Fibroblast of villous mesenchyme (primary cell): ENCODE measurements at places on chromosomes 1 and 21.

DNA sequence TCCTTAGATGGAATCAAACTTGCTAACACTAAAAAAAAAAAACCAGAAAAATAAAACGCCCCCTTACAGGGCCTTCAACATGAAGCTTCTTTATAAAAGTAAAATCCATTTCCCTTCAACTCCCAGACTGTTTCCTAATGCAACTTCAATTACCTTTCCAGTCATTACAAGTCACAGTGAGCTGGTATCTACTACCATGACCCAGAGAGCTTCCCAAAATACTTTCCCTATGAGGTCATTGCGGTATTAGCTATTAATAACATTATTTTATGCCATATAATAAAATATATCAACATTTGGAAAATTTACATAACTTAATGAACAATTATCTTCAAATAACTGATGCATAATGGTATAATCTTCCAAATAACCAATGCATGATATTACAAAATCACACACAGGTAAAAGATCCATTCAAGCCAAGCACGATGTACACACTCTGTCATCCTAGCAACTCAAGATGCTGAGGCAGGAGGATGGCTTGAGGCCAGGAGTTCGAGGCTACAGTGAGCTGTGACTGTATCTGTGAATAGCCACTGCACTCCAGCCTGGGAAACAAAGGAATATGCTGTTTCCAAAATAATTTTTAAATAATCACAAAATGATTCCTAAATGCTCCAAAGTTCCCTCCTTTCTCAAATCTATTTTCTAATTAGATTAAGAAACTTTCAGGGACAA lies 24.1 kb downstream of the EIF4G3 start:
- DNase-seq, result no peak

- DNase-seq, result no peak
Measured at GRCh38 chr1:54609301-54609921, 13.9 kb downstream of the FAM151A start.

DNA sequence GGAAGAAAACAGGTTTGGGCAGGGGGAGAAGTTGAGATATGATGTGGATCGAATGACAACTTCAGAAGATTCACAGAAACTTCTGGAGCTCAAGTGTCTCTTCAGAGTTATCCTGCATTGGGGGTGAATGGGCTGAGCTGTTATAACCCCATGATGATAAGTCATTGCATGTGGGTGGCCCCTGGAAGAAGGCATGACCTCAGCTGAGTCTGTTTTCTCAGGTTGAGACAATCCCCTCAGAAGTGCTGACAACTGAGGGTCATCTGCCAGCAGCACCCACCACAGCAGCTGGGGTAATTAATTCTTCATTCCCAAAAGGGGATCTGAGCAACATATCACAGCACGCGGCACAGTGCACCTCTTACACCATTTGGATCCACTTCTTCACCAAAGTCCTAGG lies 138.6 kb upstream of the CAMK1G start:
- DNase-seq, result no peak

DNA sequence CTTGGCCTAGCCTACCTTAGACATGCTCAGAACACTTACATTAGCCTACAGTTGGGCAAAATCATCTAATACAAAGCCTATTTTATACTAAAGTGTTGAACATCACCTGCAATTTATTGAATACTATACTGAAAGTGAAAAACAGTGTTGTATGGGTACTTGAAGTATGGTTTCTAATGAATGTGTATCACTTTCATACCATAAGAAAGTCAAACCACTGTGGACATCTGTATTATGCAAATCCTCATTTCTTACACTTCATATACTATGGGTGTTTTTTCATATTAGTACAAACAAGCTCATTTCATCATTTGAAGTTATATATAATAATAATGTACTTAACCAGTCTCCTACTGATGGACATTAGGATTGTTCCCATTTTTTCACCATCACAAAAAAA lies 41.2 kb downstream of the TDRD5 start:
- no peak for DNase-seq

GRCh38 chr21:25420831-25421230 lies 186.4 kb downstream of the MRPL39 start:
- no peak for DNase-seq

GRCh38 chr1:241630899-241631298 lies 9.3 kb downstream of the CHML start:
- no peak for DNase-seq

GRCh38 chr1:234969011-234969441 lies 159.6 kb downstream of the TOMM20 start:
- DNase-seq, result peak; percentile 83

DNA sequence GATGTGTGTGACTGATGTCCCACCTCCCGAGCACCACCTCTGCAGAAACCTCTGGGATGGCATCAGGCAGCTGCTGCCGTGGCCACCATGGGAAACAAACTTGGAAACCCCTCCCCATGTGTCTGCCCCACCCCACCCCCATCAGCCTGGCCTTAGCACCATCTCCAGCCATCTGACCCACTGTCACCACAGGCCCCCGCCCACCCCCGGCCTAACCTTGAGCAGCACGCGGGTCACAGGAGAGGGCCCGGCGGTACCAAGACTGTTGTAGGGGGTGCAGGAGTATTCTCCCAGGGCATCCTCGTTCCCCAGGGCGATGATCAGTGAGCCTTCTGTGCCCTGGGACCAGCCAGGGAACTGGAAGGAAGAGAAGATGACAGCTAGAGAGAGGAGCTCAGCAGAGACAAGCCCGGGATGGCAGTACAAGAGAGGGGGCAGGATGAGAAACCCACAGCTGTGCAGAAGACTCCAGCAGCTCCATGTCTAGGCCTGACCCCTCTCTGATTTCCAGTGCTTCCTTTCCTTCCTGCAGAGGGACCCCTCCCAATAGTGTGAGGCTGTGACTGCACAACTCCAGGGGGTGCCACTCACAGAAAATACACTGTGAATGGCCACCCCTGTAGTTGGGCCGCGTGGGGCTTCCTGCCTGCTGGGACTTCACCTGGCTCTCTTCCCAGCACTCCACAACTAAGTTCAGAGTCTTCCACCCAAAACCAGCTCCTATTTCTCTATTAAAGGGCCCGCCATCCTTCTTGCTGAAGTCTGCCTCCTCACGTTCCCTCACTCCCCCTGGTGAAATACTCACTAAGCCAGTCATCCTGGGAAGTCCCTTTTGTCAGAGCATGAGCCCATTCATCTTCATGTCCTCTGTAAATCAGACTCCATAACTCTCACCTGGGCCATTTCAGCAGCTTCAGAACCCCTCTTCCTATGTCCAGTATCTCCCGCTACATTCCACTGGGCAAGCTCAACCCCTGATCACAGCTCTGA lies 7.3 kb upstream of the TAGLN2 start:
- DNase-seq, result no peak

GRCh38 chr1:164633997-164634396 lies 75.0 kb downstream of the PBX1 start:
- no peak for DNase-seq

DNA sequence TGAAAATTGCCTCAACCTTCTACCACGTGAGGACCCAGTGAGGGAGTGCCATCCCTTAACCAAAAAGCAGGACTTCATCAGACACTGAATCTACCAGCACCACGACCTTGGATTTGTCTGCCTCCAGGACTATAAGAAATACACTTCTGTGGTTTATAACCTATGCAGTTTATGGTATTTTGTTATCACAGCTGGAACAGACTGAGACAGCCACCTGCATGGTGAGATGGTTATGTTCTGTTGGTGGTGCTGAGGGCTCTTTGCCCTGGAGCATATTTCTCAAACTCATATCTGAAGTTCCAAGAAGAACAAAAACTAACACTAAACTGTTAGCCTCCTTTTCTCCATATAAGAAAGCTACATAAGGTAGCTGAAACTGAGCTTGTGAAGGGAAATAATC lies 69.8 kb upstream of the RGS18 start:
- DNase-seq, result no peak

GRCh38 chr21:37819372-37819771 lies 96.9 kb downstream of the KCNJ6 start:
- DNase-seq, result no peak

DNA sequence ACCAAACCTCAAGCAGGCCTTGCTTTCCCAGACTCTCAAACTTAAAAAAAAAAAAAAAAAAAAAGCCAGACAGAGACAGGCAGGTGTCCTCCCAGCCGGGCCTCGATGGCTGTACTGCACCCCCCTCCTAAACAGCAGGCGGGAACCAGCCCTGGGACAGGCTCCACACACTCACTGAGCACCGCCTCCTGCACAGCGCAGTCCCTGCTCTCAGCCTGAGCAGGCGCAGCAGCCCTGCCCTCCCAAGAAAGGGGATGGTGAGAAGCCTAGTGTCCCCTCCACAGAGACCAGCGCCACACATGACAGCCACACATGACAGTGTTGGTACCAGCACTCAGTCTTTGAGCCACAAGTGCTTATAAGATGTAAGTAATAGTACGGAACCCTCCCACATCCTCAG lies 11.9 kb downstream of the MX2 start:
- no peak for DNase-seq

GRCh38 chr1:24724345-24725208 lies 20.7 kb upstream of the CLIC4 start:
- peak; percentile 84 for DNase-seq

- no peak for DNase-seq
Measured at GRCh38 chr1:52599236-52599635, 2.9 kb upstream of the GPX7 start.

- DNase-seq, result no peak
Measured at GRCh38 chr21:37005548-37006485, 685 bp upstream of the RIPPLY3 start.

- DNase-seq, result no peak
Measured at GRCh38 chr1:51266791-51267190, 30.7 kb downstream of the RNF11 start.

DNA sequence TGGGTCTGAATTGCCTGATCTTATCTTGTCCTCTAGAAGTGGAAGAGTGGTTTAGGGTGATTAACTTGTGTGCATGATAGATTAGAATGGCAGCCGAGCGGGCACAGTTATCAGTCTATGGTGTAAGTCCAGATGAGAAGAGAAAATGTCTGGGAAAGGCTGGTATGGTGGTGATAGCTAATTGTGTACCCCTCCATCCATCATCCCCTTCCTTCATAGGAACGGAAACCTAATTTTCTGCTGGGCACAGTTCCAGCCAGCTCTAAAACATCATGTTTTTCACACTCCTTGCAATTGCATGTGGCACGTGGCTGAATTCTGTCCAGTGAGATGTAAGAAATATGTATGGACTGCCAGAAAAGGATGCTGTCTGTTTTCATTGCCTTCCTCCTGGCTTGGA lies 40.9 kb upstream of the ZP4 start:
- DNase-seq, result no peak

- no peak for DNase-seq
Measured at GRCh38 chr1:30600258-30600657, 123.1 kb downstream of the MATN1 start.

DNA sequence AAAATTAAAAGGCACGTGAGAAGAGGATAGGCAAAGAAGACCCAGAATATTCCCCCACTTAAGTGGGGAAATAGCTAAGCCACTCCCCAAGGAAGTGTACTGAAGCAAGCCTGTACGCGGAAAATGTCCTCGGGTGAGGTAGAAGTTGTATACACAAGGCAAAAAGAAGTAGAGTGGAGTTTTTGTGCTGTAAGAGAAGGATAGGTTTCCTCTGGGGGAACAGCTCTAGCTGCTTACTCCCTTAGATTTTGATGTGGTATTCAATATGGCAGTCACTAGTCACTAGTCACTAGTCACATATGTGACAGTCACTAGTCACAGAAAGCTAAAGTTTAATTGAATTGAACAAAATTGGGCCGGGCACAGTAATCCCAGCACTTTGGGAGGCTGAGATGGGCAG lies 7.6 kb downstream of the TXNIP start:
- DNase-seq, result no peak

DNA sequence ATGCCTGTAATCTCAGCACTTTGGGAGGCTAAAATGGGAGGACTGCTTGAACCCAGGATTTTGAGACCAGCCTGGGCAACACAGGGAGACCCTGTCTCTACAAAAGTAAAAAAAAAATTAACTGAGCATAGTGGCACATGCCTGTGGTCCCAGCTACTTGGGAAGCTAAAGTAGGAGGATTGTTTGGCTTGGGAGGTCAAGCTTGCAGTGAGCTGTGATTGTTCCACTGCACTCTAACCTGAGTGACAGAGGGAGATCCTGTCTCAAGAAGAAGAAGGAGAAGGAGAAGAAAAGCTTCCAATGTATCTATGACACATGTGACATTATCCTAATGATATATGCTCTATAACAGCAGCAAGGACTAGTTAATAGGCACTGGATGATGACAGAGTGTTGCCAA lies 20.1 kb upstream of the ARHGAP29 start:
- DNase-seq, result no peak

DNA sequence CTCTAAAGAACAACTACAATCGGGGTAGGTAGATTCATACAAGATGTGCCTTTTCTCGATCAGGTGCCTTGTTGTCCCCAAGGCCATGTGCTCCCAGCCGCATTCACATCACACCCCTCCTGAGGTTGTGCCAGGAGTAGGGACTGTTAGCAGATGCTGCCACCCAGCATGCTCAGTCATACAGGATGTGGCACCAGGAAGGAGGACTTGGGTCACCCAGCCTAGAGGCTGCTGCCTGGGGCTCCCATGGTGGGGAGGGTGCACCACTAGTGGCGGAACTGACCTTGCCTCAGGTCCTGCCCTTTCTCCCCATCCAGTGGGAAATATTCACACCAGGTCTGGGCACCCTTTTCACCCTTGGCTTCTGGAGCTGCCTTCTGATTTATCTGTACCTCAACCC lies 8.3 kb downstream of the TEX35 start:
- DNase-seq, result no peak

DNA sequence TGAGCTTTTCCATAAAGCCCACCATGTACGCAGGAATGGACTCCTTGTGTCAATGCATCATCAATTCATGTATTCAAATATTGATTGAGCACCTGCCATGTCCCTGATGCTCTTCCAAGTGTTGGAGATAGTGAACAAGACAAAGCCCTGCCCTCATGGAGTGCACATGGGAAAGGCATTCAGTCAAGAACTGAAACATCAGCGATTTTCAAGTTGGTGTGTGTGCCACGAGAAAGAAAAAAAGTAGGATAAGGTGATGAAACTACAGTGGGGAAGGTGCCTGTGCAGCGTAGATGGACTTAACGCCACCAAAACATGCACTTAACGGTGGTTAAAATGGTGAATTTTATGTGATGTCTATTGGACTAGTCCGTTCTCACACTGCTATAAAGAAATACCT lies 432.7 kb upstream of the VAMP3 start:
- DNase-seq, result no peak

DNA sequence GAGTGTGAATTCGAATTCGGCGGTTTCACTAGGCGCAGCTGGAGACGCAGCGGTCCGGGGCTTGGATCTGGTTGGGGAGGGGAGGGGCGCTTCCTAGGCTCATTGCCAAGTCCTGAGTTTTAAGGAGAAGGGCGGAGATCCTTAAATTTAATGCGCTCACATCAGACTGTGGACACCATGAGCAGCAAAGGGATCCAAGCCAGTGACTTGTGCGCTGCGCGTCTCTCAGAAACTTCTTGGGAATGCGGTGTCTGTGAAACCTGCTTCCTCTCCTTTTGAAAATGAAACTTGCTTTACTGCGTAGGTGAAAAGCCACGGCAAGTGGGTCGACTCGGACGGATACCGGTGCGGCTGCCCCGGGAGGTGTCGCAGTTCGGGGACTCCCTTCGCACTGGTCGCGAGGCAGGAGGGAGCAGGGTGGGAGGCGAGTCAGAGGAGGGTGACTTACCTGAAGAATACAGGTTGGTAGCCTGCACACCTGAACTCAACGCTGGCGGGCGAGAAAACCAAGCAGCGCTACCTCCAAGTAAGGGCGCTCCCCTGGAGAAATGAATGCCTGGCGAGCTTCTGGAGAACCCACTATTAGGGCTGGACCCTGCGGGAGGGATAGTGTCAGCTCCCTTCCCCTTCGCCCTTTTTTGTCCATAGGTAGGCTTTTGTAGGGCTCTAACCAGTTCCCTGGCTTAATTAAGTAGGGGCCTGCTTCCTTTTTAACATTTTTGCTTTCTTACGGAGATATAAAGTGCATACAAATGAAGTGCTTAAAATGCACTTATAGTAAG lies 992 bp downstream of the TENT5C start:
- peak; percentile 54 for DNase-seq
